IPS-NIHi11 (cell line): ENCODE measurements at places on chromosomes 16 and 17.

GRCh38 chr17:82734987-82735866 lies at the start of gene FN3K:
Gene FN3K, plus strand, starts transcription at chr17:82735615. Its CDS starts 22 bp downstream, at chr17:82735637.
- peak; percentile 94 for DNase-seq

DNA sequence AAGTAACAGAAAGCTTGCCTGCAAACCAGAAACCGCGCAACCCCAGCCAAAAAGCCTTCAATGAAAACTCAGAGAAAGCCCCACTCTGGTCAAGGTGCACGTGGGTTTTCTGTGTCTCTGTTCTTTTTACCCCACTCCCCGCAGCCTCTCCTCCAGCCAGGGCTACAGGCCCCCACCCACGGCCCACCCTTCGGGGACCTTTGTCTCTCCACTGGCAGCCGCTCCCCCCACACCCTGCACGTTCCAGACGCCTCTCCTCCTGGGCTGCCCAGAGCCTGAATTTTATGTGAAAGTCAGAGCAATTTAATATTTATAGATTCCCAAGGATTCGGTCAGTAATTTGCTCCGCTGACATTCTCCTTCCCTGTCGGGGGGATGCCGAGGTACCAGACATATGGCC lies 24.2 kb downstream of the MRM3 start:
- DNase-seq, result no peak

- DNase-seq, result no peak
Observed at GRCh38 chr17:72614871-72615626, 477.4 kb downstream of the SLC39A11 start.

GRCh38 chr17:30426292-30426691 lies 47.6 kb downstream of the CPD start:
- no peak for DNase-seq

DNA sequence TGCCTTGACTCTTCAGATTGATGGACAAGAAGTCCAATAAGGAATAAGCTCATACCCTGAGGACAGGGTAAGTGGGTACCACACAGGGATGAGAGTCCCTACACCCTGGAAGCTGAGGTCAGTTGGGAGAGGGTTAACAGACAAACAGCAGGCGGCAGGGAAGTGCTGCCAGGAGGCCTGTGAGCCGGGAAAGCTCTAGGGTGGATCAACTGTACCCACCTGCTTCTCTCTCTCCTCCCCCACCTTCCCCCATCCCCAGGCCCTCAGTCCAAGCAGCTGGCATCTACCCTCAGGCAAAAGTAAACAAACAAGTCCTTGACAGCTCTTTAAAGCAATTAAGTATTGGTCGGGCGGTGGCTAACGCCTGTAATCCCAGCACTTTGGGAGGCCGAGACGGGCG lies 20.7 kb upstream of the MYLK3 start:
- DNase-seq, result no peak

DNA sequence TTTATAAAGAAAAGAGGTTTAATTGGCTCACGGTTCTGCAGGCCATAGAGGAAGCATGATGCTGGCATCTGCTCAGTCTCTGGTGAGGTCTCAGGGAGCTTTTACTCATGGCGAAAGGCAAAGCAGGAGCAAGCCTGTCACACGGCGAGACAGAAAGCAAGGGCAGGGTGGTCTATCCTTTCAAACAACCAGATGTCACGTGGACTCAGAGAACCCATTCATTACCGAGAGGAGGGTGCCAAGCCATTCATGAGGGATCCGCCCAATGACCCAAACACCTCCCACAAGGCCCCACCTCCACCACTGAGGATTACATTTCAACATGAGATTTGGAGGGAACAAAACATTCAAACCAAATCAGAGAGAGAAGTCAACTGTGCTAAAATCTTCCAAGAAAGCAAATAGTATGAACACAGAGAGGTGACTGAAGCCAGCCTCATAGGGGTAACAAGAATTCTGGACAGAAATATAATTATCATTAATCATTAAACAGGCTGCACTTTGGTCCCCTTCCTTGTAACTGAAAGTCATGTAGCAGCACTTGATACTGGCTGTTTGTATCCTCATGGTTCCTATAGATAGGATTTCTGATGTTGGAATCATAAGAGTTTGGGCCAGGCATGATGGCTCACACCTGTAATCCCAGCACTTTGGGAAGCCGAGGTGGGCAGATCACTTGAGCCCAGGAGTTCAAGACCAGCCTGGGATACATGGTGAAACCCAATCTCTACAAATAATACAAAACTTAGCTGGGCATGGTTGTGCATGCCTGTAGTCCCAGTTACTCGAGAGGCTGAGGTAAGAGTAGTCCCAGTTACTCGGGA lies 52.5 kb upstream of the B4GALNT2 start:
- DNase-seq, result no peak

- no peak for DNase-seq
Observed at GRCh38 chr17:77126519-77126918, 14.2 kb upstream of the SEC14L1 start.

GRCh38 chr17:13698832-13699231 lies 97.1 kb upstream of the HS3ST3A1 start:
- DNase-seq, result no peak

DNA sequence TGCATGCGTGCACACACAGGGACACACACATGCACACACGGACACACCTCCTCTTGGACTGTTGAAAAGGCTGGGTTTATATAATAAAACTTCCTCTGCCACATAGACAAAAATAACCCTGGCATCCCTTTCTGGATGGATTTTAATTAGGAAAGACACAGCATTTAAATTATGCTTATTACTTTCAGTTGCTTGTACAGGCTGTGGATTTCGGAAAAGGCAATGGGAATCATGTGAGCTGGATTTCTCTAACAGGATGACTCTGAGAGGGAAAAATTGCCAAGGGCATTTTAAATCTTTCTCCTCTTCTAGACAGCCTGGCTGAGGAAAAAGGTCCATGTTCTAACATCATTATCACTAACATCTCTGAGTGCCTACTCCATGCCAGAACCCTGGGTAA lies 75.9 kb downstream of the HLF start:
- DNase-seq, result no peak

- DNase-seq, result no peak
Observed at GRCh38 chr17:65173284-65173793, 36.2 kb downstream of the RGS9 start.

DNA sequence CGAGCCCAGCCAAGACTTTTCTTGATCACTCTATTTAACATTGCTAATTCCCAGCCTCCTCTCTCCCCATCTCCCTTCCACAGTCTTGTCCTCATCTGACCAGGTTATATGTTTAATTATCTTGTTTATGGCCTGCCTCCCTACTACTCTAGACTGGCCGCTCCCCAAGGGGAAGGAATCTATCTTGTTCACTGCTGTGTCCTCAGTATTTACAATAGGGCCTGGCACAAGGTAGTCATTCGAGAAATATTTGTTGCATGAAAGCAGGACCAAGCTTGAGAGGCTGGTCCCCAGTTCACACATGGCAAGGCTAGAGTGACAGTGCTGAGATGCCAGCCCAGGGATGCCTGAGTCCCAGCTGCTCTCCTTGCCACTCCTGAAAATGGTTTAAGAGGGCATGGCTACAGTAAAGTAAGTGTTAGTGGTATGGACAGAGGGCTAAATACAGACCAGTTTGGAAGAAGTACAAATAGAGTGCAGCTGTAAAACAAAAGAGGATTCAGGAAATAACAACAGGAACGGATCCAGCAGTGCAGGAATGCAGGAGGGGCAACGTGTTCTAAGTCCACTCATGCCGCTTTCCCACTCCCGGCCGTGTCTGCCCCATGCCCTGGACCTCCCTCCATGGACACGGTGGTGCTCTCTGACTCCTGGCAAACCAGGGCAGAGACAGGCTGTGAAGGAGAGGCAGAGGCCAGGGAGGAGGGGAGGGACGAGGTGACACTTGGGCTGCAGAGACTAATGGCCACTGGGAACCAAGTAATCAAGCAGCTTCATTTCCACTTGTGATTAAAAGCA lies 65.6 kb downstream of the TOM1L2 start:
- DNase-seq, result no peak

DNA sequence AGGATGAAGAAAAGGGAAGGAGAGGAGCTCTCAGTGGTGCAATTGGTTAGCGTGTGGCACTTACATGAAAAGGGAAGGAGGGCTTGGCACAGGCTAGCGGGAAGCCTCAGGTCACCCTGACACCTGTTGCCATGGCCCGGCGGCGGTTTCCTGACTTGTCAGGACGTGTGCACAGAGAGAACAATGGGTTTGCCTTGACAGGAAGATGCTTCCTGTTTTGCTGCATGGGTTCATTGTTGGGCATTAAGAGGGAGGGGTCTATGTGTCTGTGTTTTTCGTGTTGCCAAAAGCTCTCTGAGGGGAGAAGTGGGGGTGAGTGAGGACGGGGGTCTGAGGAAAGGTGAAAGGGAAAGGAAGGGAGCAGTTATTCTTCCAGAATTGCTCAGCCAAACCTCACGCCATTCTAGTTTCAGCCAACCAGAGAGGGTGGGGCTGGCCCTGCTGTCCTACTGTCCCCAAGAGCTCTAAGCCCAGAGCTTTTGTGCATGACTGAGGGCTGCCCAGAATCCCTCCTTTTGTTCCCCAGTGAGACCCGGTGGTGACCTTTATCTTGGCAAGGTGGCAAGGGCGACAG lies 17.1 kb upstream of the CCR7 start:
- DNase-seq, result no peak

GRCh38 chr17:82702231-82702927 lies 3.9 kb upstream of the RAB40B start:
- no peak for DNase-seq

DNA sequence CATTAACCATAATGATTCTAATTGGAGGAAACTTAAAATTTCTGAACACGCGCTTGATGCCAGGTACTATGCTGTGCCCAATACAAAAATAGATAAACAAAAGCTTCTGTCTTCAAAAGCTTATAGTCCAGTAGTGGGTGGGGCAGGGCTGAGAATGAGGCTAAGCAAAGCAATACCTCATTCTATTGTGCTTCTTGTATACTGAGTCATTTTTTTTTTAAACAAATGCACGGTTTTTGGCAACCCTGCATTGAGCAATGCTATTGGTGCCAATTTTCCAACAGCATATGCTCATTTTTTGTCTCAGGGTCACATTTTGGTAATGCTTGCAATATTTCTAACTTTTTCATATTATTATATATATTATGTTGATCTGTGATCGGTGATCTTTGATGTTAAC lies 34.7 kb upstream of the HNF1B start:
- DNase-seq, result no peak

GRCh38 chr16:26749072-26749471 lies 317.7 kb upstream of the C16orf82 start:
- no peak for DNase-seq

DNA sequence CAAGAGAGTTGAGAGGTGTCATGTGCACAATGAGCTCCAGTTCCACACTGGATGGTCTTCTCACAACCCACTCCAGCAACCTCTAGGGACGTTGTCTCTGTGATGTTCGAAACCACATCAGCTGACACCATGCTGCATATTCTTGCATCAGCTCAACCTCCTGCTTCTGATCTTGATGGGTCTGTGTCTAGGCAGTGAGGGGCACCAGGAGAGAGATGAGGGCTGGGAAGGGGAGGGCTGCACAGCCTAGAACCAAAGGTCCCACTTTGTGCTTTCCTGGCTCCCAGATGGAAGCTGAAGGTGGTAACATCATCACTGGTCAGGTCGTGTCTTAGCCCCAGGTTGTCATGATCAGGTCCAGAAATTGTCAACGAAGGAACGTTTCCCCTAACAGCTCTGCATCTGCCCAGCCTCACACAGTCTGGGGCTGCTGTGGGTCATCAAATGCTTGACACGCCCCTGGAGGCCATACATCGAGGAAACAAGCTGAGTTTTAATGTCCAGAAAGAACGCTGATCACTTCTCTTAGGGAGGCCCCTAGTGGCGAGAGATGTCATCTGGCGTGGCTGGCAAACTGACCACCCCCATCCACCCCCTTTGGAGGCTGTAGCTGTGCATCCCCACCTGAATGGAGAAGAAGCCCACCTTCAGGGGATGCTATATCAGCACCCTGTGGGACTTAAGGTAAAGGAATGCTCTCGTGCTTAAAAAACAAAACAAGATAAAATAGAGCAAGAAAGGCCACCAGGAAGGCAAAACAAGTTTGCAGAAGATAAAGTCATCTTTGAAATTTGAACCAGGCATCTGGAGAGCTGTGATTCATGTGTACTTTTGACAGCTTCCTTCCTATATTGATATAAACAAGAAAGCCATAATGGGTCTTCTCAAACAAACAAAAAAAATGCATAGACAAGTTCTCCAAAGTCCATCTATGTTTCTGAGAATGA lies 58.3 kb downstream of the WIPI1 start:
- DNase-seq, result peak; percentile 91

- no peak for DNase-seq
Observed at GRCh38 chr16:29821643-29822115, 1.4 kb downstream of the MVP start.
